ENCODE measurements at places on chromosomes 2 and 18.
A peak's percentile ranks its signal among the peaks of the same experiment; 100 is the strongest.

DNA sequence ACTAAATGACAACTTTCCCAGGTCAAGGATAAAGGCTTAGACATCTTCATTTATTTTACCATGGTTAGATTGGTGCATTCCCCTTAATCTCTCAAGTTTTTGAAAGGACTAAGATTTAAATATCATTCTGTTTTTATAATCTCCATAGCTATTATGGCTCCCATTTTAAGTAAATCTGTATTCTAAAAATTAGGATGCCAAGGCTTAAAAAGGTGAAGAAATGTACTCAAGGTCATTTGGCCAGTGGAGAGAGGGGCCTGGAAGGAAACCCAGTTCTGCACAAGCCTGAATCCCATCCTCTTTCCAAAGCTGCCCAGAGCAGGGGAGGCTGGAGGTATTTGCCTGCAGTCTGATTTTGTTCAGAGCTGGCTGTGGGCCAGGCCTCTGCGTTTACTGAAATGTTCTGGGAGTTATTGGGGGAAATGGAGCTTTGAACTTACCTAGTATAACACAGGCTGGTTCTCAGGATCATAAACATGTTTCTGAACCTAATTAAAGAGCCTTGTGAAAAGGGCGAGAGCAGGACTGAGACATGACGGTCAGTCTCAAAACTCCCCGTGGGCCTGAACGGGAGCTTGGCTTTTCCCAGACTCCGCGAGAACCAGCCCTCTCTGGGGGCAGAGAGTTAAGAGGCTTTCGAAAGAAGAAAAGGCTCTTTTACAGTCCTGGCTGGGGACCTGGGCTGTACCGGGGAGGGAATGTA is 85.6 kb downstream of the DDX1 start:
- no peak for DNase-seq

- no peak for DNase-seq
Observed at GRCh38 chr18:76429262-76430126, 65.5 kb downstream of the ZNF516 start.

- peak; percentile 81 for DNase-seq
Observed at GRCh38 chr2:191023235-191023679, 9.3 kb upstream of the STAT1 start.

- no peak for DNase-seq
Observed at GRCh38 chr2:62784341-62784740, 78.8 kb downstream of the EHBP1 start.

GRCh38 chr18:68797871-68798270 is at the start of gene CCDC102B:
Gene CCDC102B, plus strand, starts transcription at chr18:68798080. Its CDS starts 38,684 bp downstream, at chr18:68836764.
- DNase-seq = no peak
